Choroid plexus epithelial cell (primary cell): ENCODE measurements at places on chromosomes 11 and 22.
A peak's percentile ranks its signal among the peaks of the same experiment; 100 is the strongest.

- no peak for DNase-seq
Measured at GRCh38 chr11:2589538-2589934, 110.3 kb downstream of the KCNQ1OT1 start.

DNA sequence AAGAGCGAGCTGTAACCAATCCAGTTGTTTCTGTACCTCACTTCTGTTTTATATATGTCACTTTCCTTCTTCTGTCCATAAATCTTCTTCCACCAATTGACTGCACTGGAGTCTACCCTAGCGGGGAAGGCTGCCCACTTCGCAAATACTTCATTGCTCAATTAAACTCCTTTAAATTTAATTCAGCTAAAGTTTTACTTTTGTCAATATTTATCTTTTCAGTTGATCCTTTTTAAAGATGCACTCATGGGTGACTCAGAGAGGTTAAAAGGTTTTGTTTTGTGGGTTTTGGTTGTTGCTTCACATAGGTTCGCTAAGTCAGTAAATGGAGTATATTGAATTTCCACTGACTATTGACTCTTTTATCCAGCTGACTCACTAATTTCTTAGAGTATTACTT lies 597.2 kb downstream of the DLG2 start:
- DNase-seq = peak; percentile 62

- DNase-seq = peak; percentile 87
Measured at GRCh38 chr11:5380740-5381342, 2.8 kb upstream of the OR51M1 start.

GRCh38 chr22:27576815-27577573 lies 224.6 kb downstream of the MN1 start:
- peak; percentile 93 for DNase-seq

DNA sequence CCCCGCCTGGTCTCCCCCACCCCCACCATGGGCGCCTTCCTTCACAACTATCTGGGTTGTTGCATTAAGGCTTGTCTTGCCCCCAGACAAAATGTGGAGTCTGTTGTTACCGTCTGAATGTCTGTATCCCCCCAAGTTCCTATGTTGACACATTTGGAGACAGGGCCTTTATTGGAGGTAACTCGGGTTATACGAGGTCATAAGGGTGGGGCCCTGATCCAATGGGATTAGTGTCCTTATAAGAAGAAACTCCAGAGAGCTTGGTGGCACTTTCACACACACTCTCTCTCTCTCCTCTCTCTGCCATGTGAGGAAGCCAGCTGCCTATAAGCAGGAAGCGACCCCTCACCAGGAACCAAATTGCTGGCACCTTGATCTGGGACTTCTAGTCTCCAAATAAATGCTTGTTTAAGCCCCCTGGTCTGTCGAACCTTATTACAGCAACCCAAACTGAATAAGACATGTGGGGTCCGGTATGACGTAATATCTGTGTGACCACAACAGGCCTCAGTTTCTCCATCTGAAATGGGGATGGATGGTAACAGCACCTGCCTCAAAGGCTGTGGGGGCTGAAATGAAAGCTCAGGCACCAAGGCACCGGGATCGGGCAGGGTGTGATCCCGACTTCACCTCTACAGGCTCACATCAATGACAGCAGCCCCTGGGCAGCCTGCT lies 222.3 kb downstream of the CTTN start:
- no peak for DNase-seq
